ENCODE measurements at places on chromosomes 11 and 22. TPM values are rescaled to one million over a fixed set of nuclear protein-coding genes. Genes with fewer than 3 reads are reported as not detected.

GRCh38 chr11:72812967-72813739 lies 1.1 kb upstream of the ATG16L2 start:
- no peak for DNase-seq

DNA sequence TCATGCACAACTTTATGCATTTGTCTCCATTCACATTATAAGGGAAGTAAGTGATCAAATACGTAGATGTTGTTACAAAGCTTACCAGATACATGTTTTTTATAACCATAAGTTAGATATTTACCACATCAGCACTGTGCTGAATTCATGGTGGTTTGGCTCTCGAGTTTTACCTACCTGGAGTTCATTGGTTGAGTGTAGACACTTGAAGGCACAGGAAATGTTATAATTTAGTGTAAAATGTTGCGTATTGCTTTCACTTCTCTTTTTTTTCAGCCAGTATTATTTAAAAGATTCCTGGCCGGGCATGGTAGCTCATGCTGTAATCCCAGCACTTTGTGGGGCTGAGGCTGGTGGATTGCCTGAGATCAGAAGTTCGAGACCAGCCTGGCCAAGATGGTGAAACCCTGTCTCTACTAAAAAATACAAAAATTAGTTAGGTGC lies 53.1 kb upstream of the GRK2 start:
- DNase-seq: peak; percentile 38

GRCh38 chr11:3833449-3833848 lies 7.3 kb downstream of the RHOG start:
- DNase-seq: no peak

GRCh38 chr11:70605468-70605815 lies 207.1 kb downstream of the CTTN start:
- no peak for DNase-seq

- no peak for DNase-seq
Measured at GRCh38 chr11:121933694-121934093, 182.3 kb downstream of the BLID start.

GRCh38 chr22:46602025-46602424 lies 18.2 kb upstream of the GRAMD4 start:
- no peak for DNase-seq

- no peak for DNase-seq
Measured at GRCh38 chr22:46770726-46771125, 8.3 kb downstream of the TBC1D22A start.

DNA sequence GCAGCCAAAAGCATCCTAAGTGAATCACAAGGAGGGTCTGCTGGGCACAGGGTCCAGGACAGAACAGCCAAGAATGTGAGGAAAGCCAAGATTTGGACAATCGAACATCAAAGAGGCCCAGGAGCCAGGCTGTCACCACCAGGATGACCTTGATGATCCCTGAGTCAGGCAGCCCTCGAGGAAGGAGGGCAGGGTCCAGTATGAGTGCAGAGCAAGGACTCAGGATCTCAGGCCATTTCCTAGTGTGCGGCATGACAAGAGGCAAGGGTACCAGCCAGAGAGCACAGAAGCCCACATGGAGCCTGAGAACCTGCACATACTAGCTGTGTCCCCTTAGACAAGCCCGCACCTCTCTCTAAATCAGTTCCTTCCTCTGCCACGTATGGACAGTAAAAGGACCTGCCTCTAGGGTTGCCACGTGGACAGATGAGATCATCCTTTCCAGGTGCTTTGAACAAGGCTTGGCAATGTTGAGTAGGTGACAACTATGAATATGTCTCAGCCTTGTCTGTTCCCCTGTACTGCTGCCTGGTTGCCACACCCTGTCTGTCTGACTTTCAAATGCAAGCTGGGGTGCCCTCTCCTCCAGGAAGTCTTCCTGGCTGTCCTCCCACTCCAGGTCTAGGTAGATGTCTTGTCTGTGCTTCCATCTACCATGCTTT lies 32.2 kb upstream of the ISX start:
- DNase-seq: no peak

GRCh38 chr11:9535189-9535781 lies 38.2 kb upstream of the WEE1 start:
- DNase-seq: peak; percentile 58

- DNase-seq: peak; percentile 86
Measured at GRCh38 chr11:60915248-60915914, 1.4 kb downstream of the TMEM109 start.

- DNase-seq: no peak
Measured at GRCh38 chr11:100949443-100949842, 180.2 kb downstream of the PGR start.

Gene RIMBP3C
- 5.9 TPM for total RNA-seq

Gene HEPN1
- total RNA-seq: not detected

Gene P2RY2
- total RNA-seq: 2.2 TPM

Gene DUSP8
- total RNA-seq: 1.1 TPM

Gene MS4A5
- not detected for total RNA-seq

Gene CFAP68
- 33.4 TPM for total RNA-seq

Gene F2
- under 0.01 TPM for total RNA-seq

Gene SAC3D1
- total RNA-seq: 12.4 TPM

Gene VPS37C
- 6.7 TPM for total RNA-seq

Gene OAF
- 25.0 TPM for total RNA-seq

Gene PLA2G6
- 143 TPM for total RNA-seq

Gene DDI1
- total RNA-seq: not detected

Gene NAP1L4
- total RNA-seq: 90.2 TPM
